Activated CD8-positive, alpha-beta memory T cell treated with anti-CD3 and anti-CD28 coated beads for 4 hours (primary cell): ENCODE measurements at places on chromosomes 6 and 20.

- no peak for DNase-seq
Observed at GRCh38 chr6:83008626-83009025, 57.0 kb downstream of the UBE3D start.

DNA sequence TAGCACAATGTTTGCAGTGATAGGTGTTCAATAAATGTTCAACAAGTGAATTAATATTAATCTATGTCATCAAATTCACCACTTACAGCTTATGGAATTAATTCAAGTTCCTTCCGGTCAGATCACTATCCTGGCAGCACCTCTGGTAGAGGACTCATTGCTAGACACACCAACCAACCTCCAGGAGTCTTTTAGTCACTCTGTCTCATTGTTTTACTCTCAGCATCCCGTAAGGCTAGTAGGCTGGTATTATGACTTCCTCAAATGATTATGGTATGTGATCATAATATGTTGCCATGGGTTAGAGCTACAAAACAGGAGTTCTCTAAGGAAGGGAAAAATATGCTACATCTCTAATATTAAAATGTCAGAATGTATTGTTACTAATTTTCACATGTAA, 21.7 kb upstream of the MMS22L start:
- DNase-seq: no peak

- no peak for DNase-seq
Observed at GRCh38 chr6:43050981-43051380, 2.7 kb downstream of the CUL7 start.

GRCh38 chr6:3440911-3441310, 15.9 kb downstream of the SLC22A23 start:
- no peak for DNase-seq

DNA sequence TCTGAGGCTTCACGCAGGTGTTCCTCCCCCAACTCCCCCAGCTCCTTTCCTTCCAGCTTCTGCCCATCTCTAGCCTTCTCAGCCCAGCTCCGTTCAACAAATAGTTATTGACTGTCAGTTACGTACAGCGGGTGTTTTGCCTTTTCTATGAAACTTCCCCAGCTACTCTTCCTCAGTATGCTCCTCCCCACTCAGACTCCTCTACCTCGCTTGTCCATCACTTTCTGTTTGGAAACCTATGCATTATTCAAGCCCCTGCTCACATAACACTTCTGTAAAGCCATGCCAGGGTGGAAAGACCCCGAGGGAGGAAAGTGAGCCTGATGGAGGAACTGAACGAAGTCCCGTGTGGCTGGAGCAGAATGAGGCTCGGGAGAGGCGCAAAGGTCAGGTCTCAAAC, 44.2 kb upstream of the NR2E1 start:
- no peak for DNase-seq

DNA sequence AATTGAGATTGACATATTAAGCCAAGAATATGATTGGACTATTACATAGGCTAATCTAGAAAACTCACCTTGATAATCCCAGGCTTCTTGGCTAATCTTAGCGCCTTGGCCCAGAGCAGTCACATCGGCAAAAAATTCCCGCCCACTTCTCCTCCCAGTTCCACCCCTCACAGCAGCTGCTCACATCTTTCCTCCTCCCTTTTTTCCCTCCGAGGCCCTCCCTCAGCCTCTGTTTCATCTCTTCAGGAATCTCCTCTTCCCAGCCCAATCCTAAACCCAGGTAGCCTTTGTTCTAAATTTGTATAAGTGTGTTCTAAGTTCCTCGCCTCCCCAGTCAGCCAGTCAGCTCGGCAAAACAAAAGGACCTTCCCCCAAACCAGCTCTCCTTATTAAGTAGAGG, 184.3 kb downstream of the PRKN start:
- DNase-seq: no peak
